ENCODE measurements at places on chromosomes 1 and 21. TPM values are rescaled to one million over a fixed set of nuclear protein-coding genes. Genes with fewer than 3 reads are reported as not detected.

GRCh38 chr1:22591576-22591975 lies 28.3 kb downstream of the EPHA8 start:
- DNase-seq = no peak

RGS1 gene
- total RNA-seq = 13.0 TPM

DNA sequence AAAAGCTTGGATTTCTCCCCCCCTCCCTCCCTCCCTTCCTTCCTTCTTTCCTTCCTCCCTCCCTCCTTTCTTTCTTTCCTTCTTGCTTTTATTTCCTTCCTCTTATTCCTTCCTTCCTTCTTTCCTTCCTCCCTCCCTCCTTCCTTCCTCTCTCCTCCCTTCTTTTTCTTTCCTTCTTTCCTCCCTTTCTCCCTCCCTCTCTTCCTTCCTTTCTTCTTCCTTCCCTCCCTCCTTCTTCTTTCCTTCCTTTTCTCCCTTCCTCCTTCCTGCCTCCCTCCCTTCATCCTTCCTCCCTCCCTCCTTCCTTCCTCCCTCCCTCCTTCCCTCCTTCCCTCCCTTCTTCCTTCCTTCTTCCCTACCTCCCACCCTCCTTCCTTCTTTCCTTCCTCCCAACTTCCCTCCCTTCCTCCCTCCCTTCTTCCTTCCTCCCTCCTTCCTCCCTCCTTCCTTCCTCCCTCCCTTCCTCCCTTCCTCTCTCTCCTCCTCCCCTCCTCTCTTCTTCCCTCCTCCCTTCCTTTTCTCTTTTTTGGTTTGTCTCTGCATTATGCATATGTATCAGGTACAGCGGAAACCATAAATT lies 22.8 kb downstream of the WDR64 start:
- no peak for DNase-seq

- DNase-seq = no peak
Observed at GRCh38 chr1:57860931-57861565, 437.2 kb upstream of the DAB1 start.

DYRK1A gene
- 58.1 TPM for total RNA-seq
